Stimulated activated naive CD4-positive, alpha-beta T cell treated with Interleukin-2 at 50 U/mL for 16 hours (primary cell): ENCODE measurements at places on chromosomes 5 and 9.

- no peak for DNase-seq
Measured at GRCh38 chr9:118336250-118336942, 632.2 kb downstream of the TLR4 start.

DNA sequence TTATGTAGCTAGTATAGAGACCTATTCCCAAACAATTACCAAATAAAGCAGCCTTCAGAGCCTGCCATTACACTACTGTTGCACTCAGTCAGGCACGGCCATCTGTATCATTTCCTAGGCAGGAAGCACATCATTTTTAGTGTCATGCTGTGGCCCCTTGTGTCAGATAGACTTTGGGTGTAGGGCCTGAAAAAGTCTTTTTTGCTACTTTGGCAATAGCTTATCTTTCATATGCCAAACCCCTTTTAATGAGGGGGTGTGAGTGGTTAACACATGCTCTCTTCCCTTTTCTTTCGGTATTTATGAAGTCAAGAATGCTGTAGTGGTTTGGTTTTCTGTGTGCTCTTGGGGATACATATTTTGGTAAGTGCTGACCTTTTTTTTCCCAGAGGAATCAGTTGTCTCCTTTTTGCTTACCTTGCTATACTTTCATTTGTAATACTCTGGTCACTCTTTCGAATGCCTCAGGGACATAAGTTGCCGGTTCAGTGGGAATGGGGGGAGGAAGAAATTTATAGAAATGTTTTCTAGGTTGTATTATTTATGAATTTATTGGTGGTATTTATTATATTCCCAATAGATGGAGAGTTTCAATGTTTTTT is 209.8 kb downstream of the CSNK1G3 start:
- DNase-seq: no peak

GRCh38 chr9:81080900-81081299 is 608.4 kb downstream of the TLE1 start:
- DNase-seq: no peak

- no peak for DNase-seq
Measured at GRCh38 chr5:418162-419121, 24.5 kb upstream of the EXOC3 start.

DNA sequence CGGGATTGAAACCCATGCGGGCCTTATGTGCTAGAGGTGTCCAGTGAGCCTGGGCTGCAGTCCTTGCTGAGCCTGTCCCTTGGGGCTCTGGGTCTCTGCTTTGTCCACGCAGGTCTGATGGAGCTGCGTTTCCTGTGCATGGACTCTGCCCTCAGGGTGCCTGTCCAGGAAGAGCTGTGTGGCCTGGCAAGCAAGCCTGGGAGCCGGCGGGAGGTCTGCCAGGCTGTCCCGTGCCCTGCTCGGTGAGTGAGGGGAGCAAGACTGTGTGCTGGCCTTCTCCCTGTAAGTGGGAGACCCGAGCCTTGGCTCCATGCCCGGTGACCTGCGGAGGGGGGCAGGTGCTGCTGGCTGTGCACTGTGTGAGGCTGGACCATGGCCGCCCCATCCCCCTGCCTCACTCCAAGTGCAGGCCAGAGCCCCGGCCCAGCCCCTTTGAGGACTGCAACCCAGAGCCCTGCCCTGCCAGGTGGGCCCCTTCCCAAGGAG is 11.2 kb upstream of the CACFD1 start:
- no peak for DNase-seq

GRCh38 chr9:89364666-89365531 is 46.6 kb downstream of the SECISBP2 start:
- DNase-seq: no peak

DNA sequence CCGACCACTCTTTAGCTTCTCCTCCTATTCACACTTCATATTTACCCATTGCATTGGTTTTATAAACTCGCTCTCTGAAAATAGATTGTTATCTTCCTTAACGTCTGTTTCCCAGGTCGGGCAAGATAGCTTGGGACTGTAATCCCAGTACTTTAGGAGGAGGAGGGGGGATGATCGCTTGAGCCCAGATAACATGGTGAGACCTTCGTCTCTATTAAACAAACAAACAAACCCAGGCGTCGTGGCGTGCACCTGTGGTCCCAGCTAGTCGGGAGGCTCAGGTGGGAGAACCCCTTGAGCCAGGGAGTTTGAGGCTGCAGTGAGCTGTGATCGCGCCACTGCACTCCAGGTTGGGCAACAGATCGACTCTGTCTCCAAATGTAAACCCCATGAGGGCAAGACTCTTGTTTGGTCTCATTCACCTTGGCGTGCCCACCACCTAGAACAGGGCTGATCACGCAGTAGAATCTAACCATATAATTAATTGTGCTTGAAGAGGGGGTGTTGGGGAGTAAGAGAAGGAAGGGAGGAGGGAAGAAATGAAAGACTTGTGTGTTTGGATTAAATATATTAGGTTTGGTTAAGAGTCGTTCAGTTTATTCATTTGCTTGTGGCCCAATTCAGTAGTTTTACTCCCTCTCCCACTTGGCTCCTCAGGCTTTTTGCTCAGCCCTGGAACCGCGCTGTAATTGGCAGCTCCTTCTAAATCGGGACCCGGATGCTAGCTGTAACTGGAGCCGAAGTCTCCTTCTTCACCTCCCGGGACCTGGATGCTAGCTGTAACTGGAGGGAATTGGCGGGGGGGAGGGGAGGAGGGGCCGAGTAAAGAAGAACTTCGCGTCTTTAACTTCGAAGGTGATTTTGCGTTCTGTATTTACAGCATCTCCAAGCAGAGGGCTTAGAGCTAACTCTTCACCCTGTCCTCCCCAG is 24.9 kb downstream of the CDKN2A start:
- DNase-seq: no peak

- no peak for DNase-seq
Measured at GRCh38 chr9:136282272-136282861, 21.5 kb downstream of the CCDC187 start.

GRCh38 chr5:19247302-19247701 is 740.7 kb downstream of the CDH18 start:
- no peak for DNase-seq

DNA sequence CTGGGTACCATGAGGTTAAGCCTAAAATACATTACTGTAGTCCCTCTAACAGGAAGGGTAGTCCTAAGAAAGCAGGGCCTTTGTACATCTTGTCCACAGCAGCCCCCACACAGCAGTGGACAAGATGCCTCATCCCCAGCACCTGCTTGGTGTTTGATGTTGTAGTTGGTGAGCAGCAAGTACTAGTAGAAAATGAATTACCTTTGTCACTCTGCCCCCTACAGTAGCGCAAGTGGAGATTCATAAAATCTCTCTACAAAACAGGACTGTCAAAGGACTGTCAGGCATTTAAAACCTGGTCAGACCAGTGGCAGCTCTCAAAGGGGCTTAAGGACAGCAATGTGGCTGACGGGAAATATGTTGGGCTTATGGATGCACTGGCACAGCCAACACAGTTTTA is 122.5 kb downstream of the TMEM174 start:
- DNase-seq: no peak

- no peak for DNase-seq
Measured at GRCh38 chr5:119307170-119307569, 48.6 kb upstream of the TNFAIP8 start.

DNA sequence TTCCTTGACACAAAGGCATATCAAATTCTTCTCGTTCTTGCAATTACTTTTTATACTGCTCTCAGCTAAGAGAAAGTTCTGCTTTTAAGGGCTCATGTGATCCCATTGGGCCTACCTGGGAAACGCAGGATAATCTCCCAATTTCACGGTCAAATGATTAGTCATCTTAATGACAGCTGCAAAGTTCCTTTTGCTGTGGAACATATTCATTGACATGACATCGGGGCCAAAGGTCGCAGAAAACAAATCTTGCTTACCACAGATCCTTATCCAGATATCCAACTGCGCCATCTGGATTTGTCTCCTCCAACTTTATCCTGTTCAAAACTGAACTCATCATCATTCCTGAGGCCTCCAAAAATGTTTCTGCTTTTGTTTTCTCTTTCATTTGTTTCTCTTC is 1085.6 kb upstream of the WWC1 start:
- no peak for DNase-seq

DNA sequence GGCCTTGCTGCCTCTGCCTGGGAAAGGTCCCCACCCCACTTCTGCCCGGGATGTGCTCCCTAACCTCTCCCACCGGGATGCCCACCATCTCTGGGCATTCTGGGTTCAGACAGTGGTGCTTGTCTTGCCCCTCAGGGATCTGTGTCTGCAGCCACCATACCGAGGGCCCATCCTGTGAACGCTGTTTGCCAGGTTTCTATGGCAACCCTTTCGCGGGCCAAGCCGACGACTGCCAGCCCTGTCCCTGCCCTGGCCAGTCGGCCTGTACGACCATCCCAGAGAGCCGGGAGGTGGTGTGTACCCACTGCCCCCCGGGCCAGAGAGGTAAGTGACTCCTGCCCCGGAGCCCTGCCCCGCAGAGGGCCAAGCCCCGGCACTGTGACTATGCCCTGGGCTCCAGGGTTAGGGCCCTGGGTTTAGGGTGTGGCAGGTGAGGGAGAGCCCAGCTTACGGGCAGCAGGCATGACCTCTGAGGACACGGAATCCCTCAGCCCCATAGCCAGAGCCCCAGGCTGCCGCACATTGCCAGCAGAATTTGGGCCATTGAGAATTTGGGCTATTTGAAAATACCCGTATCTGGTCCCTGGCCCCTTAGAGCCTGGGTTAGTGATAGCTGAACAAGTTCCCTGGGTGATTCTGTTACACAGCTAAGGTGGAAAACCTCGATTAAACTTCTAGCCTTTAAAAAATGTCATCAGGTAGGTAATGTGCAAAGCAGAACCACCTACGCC is 35.3 kb upstream of the AIF1L start:
- no peak for DNase-seq

- DNase-seq: no peak
Measured at GRCh38 chr5:73673161-73673591, 47.2 kb downstream of the ARHGEF28 start.

GRCh38 chr9:69176471-69177171 is 2.5 kb downstream of the TJP2 start:
- no peak for DNase-seq

GRCh38 chr5:159444441-159445082 is 114.3 kb upstream of the IL12B start:
- no peak for DNase-seq

DNA sequence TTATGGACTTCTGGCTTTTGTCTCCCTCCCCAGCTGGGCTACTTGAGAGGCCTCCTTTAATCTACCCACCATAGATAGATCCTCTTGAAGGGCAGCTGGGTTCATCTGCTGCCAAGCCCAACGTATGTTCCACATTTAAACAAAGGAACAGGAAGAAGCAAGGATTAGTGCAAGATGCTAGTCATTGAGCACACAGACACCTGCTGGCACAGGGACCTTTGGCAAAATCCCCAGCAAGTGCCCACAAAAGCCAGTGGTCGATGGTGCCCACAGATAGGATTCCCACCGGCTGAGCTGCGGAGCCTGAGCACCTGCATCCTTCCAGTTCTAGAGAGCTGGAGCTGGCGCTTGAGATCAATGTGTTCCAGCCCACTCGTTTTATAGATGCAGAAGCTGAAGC is 57.7 kb upstream of the SHB start:
- no peak for DNase-seq

DNA sequence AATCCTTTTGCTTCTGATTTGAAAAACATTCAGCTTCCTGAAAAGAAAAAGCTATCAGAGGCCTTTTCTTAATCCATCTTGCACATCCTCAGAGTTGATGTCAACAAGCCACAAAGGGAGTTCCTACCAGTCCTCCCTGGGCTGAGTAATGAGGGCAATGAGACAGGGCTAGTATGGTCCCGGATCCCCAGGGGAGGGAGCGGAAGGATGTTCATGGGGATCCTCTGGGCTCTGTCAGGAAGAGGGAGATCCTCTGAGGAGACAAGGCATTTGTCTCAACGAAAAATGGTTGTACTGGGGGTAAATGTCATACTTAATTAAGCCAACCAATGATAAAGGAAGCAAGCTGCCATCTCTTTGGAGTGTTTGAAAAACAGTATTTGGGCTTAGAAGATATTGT is 195.3 kb downstream of the DTWD2 start:
- DNase-seq: no peak

- no peak for DNase-seq
Measured at GRCh38 chr9:21244836-21245235, 5.0 kb upstream of the IFNA14 start.

DNA sequence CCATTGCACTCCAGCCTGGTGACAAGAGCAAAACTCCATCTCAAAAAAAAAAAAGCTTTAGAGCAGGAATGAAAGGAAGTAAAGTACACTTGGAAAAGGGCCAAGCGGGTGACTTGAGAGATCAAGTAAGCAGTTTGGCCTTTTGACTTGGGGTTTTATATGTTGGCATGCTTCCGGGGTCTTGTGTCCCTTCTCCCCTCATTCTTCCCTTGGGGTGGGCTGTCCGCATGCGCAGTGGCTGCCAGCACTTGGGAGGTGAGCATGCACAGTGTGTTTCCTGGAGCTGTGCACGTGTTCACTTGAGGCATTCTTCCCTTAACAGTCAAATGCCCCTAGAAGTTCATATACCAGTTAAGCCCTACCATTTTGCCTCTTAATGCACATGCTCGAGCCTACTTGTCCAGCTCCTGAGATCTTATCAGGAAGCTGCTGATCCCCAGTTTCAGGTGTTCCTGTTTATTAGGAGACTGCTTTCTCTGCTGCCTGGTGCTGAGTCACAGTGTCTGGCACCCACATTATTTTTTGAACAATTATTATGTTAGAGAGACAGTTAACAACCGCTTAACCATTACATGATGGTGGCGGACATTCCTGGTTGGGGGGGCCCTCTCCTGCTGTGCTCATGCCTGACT is 32.6 kb upstream of the PRRC2B start:
- DNase-seq: no peak

DNA sequence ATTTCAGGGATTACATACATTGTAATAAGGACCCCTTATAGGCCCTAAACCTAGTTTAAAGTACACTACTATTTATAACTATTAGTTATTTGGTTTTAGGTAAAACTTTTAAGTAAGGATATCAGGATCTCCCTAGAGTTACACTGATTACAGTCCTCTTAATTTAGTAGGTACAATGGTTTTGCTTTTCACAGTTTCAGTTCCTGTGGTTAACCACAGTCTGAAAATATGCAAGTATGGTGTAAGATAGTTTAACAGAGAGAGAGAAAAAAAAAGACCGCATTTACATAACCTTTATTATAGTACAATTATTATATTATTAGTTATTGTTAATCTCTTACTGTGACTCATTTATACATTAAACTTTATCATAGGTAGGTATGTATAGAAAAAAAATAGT is 725.3 kb upstream of the PTPRD start:
- DNase-seq: no peak
